GM12864 (cell line): ENCODE measurements at places on chromosomes 3 and 15.

GRCh38 chr3:128783774-128784173, 57.8 kb downstream of the RAB7A start:
- no peak for DNase-seq

DNA sequence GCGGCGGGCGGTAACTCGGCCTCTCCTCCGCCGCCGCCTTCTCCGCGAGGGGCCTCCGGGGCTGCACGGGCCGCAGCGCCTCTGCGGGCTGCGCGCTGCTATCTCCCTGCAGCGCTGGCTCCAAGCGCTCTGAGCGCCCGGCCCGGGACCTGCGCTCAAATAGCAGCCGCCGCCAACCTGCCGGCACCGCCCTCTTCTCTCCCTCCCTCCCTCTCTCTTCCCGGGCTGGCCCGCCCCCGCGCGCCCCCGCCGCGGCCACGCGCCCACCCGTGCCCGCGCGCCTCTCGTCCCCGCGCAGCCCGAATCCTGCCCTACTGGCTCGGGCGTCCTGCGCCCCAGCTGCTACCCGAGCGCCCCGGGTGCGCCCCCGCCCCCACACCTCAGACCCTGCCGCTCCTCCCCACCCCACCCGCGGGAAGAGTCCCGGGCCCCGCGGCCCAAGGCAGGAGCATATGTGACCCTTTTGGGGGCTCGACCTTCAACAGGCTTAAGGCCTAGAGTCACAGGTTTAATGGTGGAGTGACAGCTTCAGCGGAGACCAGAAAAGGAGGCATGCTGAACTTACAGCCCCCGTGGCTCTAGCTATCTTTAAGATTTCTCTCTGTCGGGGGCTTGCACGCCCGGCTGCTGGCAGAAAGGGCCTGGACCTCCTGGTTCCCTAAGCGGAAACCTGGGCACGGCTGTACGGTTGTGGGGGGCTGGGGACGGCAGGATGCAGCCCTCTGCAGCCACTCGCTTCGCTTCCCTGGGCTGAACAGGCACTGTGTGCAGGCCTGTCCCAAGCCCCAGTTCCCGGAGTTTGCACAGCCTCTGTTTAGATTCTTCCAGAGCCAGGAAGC, at the start of gene CACNA2D2:
TSS of gene CACNA2D2 (minus strand) at position 131 of the 839 bp plus-strand sequence. CDS start 211 bp downstream, outside the sequence.
- DNase-seq, result no peak

DNA sequence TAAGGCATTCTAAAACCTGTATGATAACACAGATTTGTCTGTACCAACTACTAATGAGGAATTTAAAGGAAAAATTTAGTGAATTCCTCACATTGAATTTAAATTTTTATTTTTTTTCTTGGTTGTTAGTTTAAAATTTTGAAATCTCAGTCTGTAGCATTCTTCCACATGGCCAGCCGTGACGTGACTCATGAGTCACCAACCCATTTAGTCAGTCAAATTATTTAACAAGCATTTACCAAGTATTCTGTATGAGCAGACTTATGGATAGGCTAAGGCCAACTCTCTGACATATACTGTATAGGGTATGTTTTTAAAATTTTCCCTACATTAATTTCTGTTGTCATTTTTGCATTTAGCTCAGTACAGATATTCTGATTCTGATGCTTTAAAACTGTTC, 112.9 kb downstream of the CNTN4 start:
- no peak for DNase-seq

GRCh38 chr3:156551746-156552145, 3.2 kb downstream of the SSR3 start:
- no peak for DNase-seq

DNA sequence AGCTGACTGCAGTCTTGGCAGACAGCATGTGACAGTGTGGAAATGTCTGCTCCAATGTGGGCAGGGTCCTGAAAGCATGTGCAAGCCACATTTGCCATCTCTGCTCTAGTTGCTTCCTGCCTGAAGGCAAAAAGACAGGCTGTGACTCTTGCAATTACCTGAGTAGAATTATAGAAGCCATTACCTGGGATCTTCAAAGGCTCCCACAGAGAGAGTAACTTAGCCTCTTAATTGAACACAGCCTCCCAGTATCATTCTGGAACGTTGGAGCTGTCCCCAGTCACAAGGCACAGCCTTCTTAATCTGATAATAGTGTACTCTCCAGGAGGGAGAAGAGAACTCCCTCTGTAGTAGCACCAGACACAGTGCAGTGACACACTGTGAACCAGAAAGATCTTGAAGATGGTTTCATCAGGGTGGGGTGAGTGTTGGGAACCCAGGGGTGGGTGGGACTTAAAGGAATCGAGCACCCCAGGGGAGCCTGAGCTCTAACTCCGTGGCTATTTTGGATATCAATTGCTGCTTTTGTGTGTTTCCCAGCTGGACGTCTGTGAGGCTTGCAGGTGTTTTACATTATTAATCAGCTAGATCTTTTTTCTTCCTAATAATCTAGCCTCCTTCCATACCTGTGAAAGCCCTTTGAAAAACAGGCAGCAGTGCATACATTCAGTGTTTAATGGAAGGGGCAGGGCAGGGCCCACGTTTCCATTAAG, 40.6 kb upstream of the GLCE start:
- no peak for DNase-seq

- no peak for DNase-seq
These were observed 313.4 kb upstream of the CHRM5 start for GRCh38 chr15:33654860-33655259.

DNA sequence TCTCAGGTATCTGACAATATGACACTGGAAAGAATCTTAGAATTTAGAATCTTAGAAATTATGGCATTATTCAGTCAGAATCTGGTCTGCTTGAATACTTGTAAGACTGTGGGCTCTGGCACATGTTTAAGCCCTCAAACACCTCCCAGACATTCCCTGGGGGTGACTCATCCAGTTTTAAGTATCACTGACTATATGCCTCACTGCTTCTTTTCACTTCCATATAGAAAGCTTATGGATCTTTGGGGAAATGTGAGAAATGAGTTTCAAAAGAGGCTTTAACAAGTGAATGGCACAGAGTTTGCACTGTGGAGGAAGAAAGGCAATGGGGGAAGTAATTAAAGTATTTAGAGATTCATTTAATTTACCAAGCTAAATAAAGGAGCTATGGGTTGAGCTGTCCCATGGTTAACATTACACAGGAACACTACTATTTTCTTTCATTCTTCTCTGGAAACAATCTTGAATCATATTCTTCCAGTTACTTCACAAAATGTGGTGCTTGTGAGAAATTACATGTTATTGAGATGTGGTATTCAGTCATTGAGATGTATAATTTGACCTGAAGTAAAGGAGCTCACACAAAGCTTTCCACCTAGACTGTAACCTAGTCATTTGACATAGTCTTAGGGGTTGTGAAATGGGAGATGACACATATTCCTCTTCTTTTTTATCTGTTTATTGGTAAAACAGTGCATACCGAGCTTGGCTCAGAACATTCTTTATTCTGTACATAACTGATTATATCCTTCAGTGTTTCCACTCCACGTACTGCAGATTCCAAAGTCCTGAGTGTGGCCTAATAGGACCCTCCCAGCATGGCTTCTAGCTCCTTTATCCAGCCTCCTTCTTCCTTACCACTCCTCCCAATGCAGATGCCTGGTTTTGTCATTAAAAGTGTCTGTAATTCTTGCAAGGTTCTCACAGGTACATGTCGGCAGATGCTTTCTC, 544.6 kb upstream of the NECTIN3 start:
- DNase-seq, result no peak

DNA sequence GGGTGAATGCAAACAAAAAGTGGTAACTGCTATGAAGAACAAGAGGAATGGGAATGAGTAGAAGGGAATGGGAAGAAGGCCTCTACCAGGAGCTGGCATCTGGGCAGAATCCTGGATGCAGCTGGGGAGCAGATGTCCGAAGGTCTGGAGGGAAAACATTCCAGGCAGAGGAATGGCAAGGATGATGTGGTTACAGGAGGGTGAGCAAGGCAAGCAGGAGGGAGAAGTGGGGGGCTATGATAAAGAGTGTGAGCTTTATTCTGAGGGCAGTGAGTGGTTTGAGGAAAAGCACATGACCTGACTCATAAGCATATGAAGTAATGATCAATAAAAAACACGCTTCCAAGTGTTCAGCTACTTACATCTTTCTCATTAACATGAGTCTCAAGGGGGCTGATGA, 17.1 kb downstream of the SKIC8 start:
- no peak for DNase-seq

- no peak for DNase-seq
These were observed 63.7 kb downstream of the MAGI1 start for GRCh38 chr3:65975032-65975431.

- no peak for DNase-seq
These were observed 721.4 kb downstream of the VGLL3 start for GRCh38 chr3:86269364-86270155.
